ENCODE measurements at places on chromosomes 2 and 18.

GRCh38 chr2:58698620-58699019 lies 457.5 kb upstream of the FANCL start:
- no peak for DNase-seq

- DNase-seq: no peak
These were observed 44.5 kb downstream of the ATP6V1C2 start for GRCh38 chr2:10765914-10766313.

DNA sequence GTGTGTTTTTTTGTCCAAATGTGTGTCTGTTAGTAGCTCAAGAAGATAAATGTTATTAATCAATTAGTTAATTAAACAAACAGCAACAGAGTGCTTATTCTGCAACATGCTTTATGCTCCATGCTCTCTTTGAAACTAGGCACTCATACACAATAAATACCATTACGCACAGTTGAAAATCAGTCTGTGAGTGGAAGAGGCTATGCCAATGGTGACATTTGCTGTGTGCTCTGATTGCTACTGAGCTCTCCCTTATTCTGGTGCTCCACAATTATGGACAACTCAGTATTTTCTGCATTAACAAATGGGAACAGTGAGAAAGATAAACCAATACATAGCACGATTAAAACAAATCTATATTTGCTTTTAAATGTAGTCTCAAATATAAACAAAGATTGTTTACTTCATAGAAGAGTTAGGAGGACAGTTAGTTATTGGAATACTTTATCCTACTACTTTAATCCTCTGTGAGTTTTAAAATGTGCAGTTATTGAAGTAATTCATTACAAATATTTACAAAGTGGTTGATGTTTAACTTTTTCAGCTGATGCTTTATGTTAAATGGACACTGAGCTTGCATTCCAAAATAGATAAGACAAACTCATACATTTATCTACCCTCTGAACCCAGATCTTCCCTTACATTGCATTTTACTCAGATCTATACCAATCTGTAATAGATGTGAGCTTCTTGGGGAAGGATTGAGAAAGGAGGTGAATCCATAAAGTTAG lies 55.3 kb downstream of the NXPH2 start:
- DNase-seq: no peak

DNA sequence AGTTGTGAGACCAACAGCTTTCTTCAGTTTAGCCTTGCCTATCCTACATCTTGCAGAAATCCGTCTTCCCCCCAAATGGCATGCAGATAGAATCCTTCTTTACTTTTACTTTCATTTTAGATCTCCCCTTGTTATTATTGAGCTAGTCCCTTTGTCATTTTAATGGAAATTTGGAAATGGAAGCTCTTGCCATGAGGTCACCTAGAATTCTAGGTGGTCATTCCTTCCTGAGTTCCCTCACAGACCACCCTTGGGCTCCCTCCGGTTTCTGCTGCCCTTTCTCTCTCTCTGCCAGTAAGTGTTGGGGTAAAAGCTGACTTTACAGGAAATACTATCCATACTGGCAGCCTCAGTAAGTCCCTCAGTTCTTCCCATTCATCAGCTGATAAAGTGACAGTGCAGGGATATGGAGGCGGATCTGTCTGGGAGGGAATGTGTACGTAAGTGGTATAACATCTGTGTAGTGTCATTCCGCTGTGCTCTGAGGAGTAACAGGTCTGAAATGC lies 30.2 kb downstream of the ARHGAP25 start:
- DNase-seq: peak; percentile 46

GRCh38 chr2:177758591-177759371 lies 313.8 kb downstream of the PDE11A start:
- DNase-seq: peak; percentile 55

DNA sequence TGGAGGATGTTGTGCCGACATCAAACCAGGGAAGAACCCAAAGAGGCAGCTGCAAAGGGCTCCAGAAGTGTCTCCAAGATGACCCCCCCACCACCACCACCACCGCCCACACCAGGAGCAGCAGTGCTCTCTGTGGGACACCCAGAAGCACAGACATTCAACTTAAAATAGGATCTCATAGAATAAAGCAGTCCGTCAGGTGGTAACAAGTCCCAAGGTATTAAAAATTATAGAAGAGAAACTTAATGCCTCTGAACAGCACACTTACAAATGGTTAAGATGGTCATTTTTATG lies 155.5 kb upstream of the ID2 start:
- no peak for DNase-seq

DNA sequence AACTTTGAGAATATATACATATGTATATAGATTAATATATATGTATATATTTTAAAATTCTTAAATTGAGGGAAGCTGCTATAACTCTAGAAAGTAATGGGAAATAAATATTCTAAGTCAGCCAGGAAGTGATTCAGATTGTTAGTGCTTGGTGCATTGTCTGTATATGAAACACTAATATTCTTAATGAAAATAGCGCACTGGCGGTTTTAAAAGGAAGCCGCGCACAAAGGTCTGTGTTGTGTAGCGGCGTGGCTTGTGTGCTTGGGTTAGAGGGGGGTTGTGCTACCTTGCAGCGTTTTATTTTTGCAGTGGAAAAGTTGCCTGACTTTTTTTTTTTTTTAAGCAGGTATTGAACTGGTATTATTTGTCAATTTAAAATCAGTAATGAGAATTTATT lies 11.3 kb downstream of the TSHZ1 start:
- no peak for DNase-seq

- DNase-seq: no peak
These were observed 107.8 kb downstream of the CELF4 start for GRCh38 chr18:37457753-37458152.

GRCh38 chr2:9641641-9642040 lies 10.8 kb upstream of the YWHAQ start:
- DNase-seq: no peak

GRCh38 chr18:37464257-37464656 lies 101.3 kb downstream of the CELF4 start:
- DNase-seq: no peak

DNA sequence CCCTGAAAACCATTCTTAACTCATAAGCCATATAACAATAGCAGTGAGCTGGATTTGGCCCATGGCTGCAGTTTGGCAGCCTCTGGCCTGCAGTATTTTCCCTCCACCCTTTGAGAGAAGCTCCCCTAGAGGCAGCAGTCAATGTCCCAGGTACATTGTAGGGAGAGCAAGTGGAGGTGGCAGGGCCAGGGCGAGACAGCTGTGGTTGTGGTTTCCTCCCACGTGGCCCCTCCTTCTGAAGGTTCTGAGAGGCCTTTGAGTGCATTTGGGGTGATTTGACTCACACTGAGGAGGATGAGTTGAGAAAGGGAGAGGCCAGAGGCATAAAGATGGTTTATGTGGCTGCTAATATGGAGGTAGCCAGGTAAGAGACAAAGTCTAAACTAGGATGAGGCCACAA lies 45.5 kb upstream of the LDAH start:
- DNase-seq: no peak

DNA sequence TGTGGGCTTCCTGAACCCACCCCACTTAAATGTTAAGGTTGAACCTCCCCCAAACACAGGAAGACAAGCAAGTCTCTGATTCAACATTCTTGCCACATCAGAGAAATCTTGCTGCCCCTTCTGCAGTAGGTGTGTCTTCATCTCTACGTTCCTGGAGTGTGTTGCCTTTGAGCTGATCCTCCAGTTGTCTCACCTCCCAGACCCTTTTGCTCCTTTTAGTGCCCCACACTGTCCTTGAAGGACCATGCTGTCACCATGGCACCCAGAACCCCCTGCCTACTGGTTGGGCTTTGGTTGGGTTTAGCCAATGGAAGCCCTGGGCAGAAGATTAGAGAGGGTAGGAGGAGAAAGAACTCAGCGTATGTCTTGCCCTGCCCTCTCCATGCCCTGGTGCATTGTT lies 10.7 kb downstream of the CAB39 start:
- no peak for DNase-seq

DNA sequence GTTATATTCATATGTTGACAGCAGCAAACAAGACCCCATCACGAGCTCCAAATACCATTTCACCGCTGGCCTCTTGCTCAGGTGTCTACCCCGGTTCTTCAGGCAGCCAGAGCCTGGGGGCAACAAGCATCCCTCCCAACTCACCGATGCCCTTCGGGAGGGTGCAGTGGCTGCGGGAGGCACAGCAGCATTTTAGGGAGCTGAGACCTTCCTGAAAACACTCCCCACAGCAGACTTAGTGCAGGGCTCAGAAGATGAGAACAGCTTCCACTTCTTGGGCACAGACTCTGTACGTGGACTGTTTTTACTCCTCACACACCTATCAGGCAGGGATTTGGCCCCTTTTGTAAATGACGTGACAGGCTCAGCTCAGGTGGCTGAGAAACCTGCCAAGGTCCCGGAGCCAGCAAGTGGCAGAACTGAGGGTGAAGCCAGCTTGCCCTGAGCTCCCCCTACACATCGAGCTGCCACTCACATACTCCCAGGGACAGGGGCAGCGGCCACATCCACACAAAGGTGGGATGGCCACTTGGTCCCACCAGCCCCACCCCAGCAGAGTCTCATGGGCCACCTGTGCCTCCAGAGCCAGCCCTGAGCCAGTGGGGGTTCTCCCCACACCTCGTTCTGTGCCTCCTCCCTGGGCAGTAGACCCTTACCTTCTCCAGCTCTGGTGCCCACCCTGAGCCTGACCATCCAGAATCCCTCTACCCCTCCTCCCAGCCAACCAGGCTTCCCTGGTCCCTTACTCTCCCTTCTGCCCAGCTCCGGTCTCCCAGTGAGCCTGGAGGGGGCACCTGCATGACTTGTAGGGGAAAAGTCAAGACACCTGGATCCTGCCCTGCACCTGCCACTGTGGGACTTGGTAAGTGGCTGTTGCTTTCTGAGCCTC lies 28.5 kb downstream of the CYP27C1 start:
- no peak for DNase-seq

- no peak for DNase-seq
These were observed 36.5 kb upstream of the SIX2 start for GRCh38 chr2:45045706-45046105.

Measured in Karpas-422 (cell line).